ENCODE measurements at places on chromosomes 13 and 19.

- DNase-seq = no peak
Measured at GRCh38 chr13:29281932-29282495, 313.5 kb downstream of the SLC7A1 start.

- no peak for DNase-seq
Measured at GRCh38 chr19:47446534-47447469, 24.9 kb downstream of the SLC8A2 start.

DNA sequence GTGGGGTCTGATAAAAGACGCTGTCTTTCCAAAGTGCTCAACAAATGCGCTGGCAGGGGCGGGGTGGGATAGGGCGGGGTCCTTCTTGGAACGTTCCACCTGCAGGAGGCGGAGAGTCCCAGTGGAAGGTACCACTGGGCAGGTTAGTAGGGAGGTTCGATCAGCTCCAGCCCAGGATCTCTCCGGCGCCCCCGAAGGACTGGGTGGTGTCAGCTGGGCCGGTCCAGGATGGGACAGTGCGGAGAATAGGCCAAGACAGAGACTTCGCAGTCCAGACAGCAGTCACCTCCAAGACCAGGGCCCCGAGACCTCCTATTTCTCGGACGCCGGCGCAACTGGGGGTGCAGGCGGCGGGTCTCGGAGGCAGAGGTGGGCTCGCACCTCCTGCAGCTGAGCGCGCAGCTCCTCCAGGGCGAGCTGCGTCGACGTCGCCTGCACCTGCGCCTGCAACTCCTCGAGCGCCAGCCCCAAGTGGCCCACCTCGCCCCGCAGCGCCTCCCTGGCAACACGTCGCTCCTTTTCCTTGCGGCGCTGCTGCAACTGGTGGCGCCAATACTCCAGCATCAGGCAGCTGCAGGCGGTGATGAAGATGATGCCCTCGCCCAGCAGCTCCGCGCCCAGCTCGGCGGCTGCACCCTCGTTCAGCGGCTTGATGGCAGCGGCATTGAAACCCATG, 21.6 kb downstream of the VASP start:
- no peak for DNase-seq

DNA sequence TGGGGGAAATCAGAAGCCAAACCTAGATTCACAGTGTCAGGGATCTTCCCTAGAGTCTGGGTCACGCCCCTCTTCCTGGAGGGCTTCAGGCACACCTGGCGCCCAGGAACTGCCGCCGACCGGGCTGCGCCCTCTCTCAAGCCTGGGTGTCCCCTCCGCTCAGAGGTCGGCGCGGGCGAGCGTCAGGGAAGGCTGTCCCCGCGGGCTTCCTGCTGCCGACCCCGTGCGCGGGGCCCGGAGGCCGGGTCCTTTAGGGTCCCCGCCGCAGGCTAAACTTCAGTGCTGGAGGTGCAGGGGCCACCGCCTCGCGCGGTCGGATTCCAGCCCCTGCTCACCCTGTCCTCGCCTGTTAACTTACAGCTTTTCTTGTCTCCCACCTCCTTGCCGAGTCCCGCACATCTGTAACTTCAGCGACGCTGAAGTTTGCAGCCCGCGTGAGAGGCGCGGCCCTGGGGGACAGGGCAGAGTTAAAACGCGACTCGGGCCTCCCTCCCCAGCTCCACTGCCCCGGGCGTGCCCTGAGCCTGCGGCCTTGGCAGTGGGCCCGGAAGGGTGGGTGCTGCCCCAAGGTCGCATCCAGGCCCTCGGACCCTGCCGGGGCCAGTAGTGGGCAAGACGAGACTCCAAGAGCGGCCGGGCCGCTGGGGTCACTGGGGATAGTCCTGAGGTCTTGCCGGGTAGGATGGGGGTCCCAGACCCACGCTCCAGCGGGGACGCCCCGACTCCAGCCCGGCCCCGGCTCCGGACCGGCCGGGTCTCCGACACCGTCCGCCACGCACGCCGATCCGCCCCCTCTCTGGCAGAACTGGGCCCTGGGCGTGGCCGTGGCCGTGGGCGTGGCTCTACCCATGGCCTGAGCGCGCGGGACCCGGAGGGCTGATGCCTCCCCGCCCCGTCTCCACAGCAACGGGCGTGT, 95.6 kb upstream of the ZNF98 start:
- no peak for DNase-seq

DNA sequence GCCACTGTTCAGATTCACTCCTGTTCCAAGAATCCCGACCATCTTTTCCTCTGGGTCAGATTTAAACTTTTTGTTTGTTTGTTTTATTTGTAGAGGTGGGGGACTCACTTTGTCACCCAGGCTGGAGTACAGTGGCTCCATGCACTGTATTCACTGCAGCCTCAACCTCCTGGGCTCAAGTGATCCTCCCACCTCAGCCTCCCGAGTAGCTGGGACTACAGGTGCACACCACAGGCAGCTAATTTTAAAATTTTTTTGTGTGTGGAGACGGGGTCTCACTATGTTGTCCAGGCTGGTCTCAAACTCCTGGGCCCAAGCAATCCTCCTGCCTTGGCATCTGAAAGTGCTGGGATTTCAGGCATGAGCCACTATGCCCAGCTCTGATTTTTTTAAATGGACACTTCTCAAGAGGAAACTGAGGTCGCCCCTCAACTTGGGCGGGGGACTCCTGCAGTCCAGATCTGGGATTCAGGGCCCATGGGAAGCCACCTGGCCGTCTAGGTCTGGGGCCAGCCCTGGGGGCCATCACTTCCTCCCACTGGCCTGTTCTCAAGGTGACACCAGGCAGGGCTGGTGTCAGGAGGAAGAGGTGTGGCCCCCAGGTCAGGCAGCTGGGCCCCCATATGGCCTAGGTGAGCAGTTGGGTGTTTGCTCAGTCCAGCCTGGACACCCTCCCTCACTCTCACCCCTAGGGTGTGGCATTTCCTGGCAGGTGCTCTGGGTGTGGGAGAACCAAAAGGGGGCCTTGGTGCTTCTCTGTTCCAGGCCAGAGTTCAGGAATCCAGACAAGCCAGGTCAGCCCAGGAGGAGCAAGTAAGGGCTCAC, 1.3 kb downstream of the B3GNT3 start:
- no peak for DNase-seq

- DNase-seq = no peak
Measured at GRCh38 chr13:45705918-45706317, 3.8 kb downstream of the CBY2 start.
